ENCODE measurements at places on chromosomes 13 and 19.

- DNase-seq: no peak
Observed at GRCh38 chr13:44686531-44686934, 110.4 kb upstream of the TSC22D1 start.

DNA sequence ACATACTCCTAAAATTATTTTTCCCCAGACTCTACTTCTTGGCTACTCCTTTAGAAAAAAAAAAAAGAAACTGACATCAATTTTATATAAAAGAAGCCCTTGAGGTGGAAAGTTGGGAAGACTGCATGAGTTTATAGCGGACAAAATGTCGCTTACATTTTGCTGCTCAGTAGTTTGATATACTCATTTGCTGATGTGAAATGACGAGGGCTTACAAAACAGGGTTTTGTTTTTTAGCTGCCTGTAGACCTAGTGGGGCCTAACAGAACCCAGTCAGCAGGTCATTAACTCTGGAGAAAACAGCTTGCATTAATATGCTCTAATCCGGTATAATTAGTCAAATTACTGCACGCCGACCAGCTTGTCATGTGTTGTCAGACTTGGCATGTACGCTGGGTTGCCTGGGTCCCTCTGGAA, 37.6 kb upstream of the MAB21L1 start:
- no peak for DNase-seq

GRCh38 chr19:54921082-54921481, 15.1 kb downstream of the NCR1 start:
- DNase-seq: no peak

GRCh38 chr13:72199640-72200039, 332.6 kb upstream of the DACH1 start:
- DNase-seq: no peak

- DNase-seq: no peak
Observed at GRCh38 chr19:3129112-3129511, 6.7 kb upstream of the GNA15 start.
